ENCODE measurements at places on chromosomes 11 and 22.
A peak's percentile ranks its signal among the peaks of the same experiment; 100 is the strongest.

DNA sequence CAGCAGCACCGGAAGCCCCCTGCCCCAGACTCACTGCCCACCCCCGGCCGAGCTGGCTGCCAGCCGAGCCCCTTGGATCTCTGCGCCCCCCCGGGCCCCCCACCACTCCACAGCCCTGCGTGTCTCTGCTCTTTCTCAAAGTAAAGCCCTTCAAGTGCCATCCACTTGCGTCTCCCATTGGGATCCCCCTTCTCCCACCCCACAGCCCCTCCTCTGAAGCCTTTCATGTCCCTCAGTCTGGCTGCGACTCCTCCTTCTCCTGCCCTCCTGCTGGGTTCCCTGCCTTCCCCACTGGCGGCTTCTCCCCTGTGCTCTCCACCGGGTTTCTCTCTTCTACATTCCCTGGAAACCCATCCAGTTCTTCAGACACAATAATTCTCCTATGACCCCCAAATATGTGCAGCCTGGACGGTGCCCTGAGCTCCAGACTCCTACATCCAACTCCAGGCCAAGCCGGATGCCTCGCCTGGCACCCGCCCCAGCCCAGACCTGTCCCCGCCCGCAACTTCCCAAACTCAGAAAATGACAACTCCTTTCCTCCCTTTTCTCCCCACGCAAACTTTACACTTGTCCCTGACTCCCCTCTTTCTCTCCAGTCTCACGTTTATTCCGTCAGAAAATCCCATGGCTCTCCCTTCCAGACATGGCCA, 108.9 kb downstream of the WNT7B start:
- DNase-seq = no peak

- no peak for DNase-seq
Observed at GRCh38 chr11:128890216-128890542, 977 bp upstream of the KCNJ5 start.

- DNase-seq = no peak
Observed at GRCh38 chr11:9462806-9463537, 2.2 kb downstream of the ZNF143 start.

- no peak for DNase-seq
Observed at GRCh38 chr11:131099013-131099412, 182.7 kb upstream of the SNX19 start.

DNA sequence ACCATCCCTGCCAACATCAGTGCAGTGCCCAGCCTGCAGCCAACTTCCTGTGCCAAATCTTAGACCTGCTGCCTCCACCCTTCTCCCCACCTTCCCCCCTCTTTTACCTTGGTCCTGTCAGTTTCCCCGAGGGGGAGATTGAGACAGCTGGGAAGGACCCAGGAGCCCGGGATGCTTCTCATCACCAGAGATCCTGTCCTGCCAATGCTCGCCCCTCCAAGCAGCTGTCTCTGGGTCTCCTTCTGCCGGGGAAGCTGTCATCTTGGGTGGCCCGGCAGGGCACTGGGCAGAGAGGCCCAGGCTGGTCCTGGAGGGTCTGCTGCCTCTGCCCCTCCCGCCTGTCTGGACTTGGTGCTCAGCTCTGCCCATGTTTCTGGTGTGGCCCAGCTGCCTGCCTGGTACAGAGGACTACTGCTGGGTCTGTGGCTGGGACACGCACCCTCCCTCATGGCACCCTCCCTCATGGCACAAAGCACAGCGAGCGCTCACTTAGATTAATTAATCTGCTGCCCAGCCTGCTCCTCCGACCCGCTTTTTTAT, 60.4 kb upstream of the THY1 start:
- no peak for DNase-seq

- peak; percentile 77 for DNase-seq
Observed at GRCh38 chr22:40036591-40037225, 42.0 kb downstream of the FAM83F start.

DNA sequence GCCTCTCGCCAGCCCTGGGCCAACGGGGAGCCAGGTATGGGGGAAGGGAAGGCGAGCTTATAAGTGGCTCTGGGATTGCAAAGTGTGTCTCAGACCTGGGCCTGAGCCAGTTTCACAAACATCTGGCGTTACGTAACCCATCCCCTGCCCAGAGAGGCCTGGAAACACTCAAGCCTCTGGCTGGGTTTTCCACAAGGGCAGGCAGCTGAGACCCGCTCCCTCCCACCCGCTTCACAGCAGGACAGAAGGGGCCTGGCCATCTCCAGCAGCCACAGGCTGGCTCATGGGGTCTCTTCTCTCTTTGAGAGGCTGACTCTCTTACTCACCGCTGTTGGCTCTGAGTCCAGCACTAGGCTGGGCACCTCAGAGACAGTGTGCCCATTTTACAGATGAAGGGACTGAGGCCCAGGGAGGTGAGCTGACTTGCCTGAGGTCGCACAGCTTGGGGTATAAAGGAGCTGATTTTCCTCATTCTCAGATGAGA, 44.5 kb downstream of the TRIOBP start:
- DNase-seq = peak; percentile 99
